A673 (cell line): ENCODE measurements at places on chromosomes 13 and 19.
A peak's percentile ranks its signal among the peaks of the same experiment; 100 is the strongest.

DNA sequence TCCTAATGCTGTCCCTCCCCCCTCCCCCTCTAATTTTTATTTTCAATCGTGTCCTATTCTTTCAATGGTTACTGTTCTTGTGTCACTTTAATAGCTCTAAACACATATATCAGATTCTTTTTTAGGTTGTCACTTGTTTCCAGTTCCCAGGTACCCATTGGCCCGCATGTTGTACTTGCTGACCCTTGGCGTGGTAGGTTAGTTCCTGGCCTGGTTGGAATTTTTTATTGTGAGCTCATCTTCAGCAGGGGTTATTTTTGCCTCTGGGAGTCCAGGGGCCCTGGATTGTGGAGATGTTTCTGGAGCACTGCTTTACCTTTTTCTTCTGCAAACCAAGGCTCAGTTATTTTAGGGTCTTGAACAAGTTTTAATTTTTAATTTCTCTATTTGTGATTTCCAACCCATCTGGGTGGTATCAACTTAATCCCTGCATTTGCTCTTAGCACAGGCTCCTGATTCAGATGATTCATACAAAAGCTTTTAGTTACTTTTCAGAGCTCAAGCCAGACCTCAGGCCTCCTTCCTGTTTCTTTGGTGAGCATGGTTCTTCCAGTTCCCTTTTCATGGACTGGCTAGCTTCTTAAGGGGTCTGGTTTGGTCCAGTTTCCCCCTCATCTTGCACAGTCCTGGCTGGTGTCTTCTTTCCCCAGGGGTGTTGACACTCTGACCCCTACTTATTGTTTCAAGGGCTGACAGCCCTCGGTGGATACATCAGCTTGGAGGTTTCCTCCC, 220.5 kb downstream of the TM9SF2 start:
- no peak for DNase-seq

DNA sequence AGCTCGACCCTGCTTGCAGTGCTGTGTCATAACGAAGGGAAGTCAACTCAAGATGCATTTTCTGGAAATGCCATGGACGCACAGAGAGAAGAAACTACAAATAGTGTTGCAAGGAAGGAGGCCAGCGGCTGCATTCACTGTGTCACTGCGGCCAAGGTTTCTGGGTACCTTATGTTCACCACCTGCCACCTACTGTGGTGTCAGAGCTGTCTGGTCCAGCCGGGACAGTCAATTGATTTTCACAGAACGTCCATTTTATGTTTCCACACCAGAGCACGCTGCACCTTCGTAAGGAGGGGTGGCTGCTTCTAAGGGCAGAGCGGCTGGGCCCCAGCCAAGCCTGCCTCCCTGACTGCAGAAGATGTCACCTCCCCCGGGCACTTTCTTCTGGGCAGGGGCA, 17.7 kb downstream of the TSHZ3 start:
- no peak for DNase-seq

GRCh38 chr19:31840371-31840770, 491.1 kb upstream of the TSHZ3 start:
- no peak for DNase-seq

DNA sequence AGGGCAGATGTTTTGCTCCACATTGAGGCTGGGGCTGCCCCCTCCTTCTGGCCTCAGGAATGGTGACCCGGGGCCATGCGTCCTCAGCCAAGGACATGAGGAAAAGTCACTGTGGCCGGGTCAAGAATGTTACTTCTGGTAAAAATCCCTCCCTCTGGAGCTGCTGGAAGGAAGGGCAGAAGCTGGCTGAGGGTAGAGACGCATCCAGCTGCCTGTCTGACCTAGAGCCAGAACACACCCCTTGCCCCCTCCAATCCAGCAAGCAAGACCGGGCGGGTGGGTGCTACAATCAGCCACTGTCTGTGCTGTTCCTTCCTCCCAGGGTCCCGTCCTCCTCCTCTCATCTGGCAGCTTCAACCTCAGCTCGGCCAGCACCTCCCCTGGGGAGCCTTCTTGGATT, 59.0 kb downstream of the PTPRS start:
- DNase-seq: no peak

DNA sequence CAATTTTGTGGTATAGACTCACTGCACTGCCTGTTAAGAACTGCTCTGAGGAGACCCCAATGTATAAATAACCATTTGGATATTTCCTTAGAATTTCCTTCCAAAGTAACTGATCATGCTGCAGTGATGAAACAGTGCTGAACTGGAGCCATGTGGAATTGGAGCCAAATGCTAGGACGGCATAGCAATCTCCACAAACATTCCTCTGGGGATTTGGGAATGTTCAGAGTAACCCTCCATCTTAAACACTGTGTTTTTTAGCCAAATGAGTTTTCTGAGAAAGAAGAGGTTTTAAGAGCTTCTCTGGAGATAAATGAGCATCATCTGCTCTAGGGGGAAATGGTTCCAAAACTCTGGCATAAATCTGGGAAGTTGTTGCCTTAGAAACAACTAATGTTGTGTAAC, 98.2 kb downstream of the OLFM4 start:
- DNase-seq: no peak

DNA sequence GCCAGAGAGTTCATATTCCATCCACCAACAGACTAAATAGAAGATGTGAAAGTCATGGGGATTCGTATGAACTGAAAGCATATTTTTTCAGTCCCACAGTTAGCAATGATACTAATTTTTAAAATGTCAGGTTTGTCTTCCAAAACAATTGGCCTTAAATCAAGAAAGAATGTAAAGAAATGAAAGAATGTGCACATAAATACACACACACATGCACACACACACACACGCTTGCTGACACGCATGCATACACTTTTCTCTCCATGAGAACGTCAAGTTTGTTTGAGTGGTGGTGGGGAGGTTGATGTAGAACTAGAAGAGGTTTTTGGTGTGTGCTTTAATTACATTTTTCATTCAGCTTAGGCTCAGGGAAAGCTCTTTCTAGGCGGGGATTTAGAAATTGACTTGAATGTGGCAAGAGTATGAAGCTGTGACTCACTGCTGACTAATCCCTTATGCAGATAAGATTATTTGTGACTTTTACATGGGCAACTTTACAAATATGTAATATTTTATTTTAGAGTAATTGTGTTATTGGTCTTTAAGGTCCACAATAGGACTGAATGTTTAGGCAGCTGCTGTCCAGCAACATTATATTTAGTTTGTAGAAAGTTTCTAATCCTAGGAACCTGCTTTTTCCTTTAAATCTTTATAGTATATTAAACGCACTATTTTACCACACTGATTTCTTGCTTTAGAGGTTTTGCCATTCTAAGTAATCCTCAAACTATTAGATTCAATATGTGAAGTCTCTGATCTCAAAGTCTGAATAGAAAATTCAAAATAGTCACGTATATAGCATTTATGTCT, 18.8 kb downstream of the FLT1 start:
- peak; percentile 70 for DNase-seq

GRCh38 chr19:13537454-13537853, 31.2 kb upstream of the CACNA1A start:
- DNase-seq: peak; percentile 35

DNA sequence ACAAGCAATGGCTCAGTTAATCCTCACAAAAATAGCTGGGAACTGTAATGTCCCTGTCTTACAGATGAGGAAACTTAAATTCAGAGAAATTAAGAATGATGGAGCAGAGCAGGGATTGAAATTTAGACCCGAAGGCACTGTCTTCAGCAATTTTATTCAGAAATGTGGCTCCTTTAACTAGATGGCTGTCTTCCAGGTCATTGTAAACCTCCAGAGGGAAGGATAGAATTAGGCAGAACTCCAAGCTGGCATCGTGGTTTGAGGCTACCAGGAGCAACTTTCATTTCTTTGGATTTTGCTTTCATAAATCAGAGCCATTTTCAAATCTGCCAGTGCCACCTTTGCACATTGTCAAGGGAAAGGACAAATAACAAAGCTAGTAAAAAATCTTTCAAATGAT, 339.0 kb downstream of the DCT start:
- peak; percentile 51 for DNase-seq

DNA sequence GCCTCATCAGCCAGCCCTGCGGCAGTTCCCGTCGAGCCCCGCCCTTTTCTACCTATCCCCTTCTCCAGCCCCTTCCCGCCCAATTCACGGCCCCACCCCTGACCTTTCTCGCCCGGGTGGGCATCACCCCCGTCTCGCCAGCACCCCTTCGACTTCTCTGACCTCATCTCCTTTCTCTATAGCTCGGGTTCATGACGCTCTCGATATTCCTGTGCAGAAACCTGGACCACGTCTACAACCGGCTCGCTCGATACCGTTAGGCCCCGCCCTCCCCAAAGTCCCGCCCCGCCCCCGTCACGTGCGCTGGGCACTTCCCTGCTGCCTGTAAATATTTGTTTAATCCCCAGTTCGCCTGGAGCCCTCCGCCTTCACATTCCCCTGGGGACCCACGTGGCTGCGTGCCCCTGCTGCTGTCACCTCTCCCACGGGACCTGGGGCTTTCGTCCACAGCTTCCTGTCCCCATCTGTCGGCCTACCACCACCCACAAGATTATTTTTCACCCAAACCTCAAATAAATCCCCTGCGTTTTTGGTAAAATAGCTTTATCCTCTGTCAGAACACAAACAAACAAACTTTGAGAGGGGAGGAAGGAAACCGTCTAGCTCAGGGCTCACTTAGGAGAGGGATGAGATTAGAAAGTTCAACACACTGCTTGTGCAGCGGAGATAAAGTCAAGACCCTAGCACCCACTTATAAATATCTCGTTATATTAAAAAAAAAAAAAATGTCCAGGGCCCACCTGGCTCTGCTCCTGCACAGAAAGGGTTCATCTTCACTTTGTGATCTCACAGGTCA, 5.1 kb downstream of the CD37 start:
- peak; percentile 93 for DNase-seq
